Endodermal cell (in vitro differentiated cells): ENCODE measurements at places on chromosomes 7 and 10.

- no peak for DNase-seq
These were observed 81.2 kb downstream of the ANKRD7 start for GRCh38 chr7:118305671-118306070.

GRCh38 chr7:1108264-1108920 lies 20.5 kb downstream of the GPER1 start:
- DNase-seq = no peak

DNA sequence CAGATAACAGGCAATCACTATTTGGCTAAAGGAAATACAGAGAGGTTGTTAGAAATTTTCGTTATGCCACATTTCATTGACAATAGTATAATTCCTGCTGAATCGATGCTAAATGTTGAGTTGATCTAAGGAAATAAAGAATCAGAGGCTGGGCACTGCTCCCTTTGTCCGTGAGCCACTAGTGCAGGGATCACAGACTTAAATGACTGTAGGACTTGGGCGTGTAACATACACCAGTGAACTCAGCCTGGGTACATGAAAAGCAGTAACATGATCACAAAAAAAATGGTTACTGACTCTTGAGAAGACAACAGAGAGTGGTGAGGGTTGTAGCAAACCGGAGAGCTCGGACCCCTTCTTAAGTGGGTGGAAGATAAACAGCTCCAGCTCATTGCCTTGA lies 11.8 kb upstream of the ITGB8 start:
- DNase-seq = no peak

- no peak for DNase-seq
These were observed 282.5 kb downstream of the INHBA start for GRCh38 chr7:41420421-41420820.

GRCh38 chr10:54609423-54609822 lies 191.6 kb downstream of the PCDH15 start:
- no peak for DNase-seq

- no peak for DNase-seq
These were observed 170.0 kb upstream of the MKLN1 start for GRCh38 chr7:131157530-131158243.

GRCh38 chr7:42953994-42954393 lies 21.8 kb downstream of the MRPL32 start:
- no peak for DNase-seq
